ENCODE measurements at places on chromosomes 2 and 18.

DNA sequence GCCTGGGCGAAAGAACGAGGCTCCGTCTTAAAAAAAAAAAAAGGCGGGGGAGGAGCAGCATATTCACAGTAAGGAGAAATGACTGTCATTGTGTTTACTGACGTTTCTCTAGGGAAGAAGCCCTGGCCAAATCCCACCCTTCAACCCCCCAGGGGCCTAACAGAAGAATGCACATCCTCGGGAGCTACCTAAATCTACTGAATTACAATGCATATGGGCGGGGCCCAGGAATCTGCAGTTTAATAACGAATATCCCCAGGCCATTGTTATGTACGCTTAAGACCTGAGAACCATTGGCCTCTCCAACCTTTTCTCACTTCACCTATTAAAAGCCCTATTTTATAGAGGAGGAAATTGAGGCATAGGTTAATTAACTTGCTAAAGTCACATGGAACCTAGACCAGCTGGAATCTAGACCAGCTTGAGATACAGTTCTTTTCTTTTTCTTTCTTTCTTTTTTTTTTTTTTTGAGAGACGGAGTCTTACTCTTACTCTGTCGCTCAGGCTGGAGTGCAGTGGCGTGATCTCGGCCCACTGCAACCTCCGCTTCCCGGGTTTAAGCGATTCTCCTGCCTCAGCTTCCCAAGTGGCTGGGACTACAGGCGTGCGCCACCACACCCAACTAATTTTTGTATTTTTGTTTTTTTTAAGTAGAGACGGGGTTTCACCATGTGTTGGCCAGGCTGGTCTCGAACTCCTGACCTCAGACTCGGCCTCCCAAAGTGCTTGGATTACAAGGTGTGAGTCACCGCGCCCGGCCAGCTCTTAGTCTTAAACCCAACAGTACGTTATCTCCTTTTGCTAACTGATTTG is 708 bp upstream of the RIF1 start:
- no peak for DNase-seq

DNA sequence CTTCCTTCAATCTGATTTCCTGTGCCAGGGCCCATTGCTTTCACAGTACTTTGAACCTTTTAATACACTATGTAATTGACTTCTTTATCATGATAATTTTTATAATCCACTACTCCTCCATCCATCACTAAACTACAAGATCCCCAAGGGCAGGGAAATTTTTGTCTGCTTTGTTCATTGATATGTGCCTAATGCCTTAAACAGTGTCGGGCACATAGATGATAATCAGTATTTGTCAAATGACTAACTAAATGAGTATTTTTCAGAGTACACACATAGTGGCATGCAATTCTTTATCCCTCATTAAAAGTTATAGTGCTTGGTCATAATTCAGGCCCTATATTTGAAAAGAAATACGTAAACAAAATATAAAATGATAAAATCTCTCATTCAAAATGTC is 5.3 kb upstream of the STAMBP start:
- DNase-seq = no peak

GRCh38 chr2:168889635-168890005 is 610 bp downstream of the SPC25 start:
- no peak for DNase-seq

DNA sequence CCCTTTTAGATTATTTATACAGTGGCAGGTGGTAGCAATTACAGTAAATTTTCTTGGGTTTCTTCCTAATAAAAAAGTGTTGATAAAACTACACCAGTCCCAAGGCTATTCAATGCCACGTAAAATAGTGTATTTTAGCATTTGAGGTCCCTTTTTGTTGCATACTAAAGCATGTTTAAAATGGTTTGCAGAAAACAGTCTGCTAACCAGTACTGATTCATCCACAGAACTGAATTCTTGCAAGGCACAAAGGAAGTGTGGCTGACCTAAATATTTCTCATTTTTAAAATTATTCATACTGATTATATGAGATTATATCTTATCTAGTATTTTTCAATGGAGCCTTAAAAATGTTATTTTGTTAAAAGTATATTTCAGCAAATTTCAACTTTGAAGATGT is 98.1 kb downstream of the SMAD2 start:
- no peak for DNase-seq

GRCh38 chr2:101199251-101199791 is 48.1 kb upstream of the TBC1D8 start:
- DNase-seq = no peak

GRCh38 chr2:206616151-206616550 is 26.1 kb upstream of the FAM237A start:
- no peak for DNase-seq

DNA sequence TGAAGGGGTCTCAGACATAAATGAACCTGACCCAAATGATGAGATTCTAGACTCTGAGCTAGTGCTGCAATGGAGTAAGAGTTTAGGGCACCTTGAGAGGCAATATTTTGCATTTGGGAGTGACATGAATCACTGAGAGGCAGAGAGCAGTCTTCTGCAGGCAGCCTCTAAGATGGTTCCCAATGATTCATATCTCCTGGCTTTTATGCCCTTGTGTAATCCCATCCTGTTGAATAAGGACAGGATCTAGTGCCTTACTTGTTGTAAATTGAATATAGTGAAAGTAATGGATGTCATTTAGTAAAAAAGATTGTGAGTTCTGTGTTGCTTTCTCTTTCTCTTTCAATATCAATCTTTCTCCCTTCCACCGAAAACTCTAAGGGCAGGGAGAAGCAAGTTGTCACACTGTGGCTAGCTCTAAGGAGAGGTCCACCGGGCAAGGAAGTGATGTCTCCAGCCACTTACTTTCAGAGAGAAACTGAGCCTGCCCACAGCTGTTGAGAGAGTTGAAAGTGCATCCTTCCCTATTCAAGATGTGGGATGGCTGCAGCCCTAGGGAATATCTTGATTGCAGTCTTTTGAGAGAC is 144.7 kb downstream of the TRIB2 start:
- DNase-seq = no peak

GRCh38 chr2:98822301-98823164 is 91.6 kb upstream of the MGAT4A start:
- peak; percentile 34 for DNase-seq

- DNase-seq = no peak
Measured at GRCh38 chr2:226720948-226721347, 78.7 kb downstream of the IRS1 start.

DNA sequence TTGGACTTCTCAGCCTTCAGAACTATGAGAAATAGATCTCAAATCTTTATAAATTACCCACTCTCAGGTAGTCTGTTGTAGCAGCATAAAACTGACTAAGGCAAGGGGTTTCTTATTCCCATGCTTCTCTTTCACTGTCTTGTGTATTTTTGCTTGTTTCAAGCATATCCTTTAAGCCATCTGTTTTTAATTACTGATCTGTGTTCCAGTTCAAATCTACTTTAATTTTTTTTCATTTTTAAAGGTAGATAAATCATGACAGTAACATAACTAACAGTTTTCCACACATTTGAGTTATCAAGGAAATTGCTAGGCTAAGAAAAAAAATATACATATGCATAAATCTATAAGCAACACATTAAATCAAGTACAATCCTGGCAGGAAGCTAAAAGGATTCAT is 317.9 kb upstream of the TNP1 start:
- DNase-seq = no peak

GRCh38 chr18:46481048-46481846 is 175.8 kb downstream of the LOXHD1 start:
- DNase-seq = peak; percentile 15

DNA sequence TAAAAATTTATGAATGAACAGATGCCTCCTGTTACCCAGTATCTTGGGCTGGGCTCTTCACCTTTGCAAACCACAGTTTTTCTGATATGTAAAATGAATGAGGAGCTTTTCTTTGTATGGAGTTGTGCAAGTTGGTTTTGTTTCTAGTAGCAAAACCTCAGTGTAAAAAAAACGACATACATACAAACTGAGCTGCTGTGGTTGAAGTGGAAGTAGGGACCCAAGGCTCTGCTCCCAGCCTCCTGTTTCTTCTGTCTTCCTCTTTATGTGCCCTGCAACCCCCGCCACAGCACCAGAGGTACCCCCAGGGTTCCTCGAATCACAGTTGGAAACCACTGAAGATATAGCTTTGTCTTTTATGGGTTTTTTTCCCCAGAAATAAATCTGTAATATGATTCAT is 118.1 kb downstream of the MYO1B start:
- no peak for DNase-seq

- DNase-seq = no peak
Measured at GRCh38 chr18:79010802-79011201, 31.2 kb downstream of the SALL3 start.

DNA sequence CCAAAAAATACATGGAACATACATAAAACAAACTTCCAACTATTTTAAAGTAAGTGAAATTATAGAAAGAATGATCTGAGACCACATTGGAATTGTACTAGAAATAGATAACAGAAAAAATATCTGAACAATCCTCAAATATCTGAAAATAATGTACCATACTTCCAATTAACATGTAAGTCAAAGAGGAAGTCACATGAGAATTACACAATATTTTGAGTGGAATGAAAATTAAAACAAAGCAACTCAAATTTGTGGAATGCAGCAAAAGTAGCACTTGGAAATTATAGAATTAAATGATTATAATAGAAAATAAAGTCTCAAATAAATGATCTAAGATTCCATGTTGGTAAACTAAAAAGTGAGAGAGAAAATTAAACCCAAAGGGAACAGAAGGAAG is 38.3 kb upstream of the CTIF start:
- DNase-seq = no peak

GRCh38 chr2:238954841-238955591 is 107.1 kb downstream of the TWIST2 start:
- no peak for DNase-seq

DNA sequence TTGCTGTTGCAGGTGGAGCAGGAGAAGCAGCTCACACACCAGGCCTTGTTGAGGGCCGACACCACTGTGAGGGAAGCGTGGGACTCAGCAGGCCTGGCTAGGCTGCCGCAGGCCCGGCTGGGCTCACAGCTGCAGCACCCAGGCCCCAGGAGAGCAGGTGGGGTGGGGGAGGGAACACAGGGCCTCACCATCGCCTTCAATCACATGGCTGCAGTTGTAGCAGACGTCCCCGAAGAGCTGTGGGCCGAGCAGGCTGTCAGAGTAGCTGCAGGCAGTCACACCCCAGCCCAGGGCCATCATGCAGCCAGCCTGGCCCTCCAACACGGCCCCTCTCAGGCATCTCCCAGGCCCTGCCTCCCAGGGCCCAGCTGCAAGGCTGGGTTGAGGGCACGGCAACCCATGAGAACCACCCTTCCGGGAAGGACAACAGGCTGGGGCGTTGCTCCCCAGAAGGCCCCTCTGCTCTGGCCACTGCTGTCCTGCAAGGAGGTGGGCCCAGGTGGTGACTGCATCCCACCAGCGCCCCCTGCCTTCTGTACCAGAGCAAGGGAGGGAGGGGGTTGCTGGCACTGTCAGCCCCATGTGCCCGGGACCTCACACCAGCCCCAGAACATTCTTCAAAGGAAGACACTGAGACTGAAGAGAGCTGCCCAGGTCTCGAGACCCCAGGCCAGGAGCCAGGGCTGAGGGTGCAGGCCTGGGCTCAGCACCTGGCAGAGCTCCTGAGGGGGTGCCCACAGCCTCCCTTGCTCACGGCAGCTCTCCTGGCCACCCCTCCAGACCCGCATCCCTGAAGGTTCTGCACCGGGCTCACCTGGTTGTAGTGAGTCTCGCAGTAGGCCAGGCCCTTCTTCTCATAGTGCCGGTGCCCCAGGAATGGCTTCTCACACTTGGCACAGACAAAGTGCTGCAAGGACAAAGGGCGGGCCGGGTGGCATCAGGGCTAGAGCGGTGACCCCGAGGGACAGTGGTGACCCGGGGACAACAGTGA is 5.6 kb upstream of the GPR17 start:
- DNase-seq = no peak

GRCh38 chr2:232668805-232669444 is 28.2 kb upstream of the GIGYF2 start:
- DNase-seq = no peak

DNA sequence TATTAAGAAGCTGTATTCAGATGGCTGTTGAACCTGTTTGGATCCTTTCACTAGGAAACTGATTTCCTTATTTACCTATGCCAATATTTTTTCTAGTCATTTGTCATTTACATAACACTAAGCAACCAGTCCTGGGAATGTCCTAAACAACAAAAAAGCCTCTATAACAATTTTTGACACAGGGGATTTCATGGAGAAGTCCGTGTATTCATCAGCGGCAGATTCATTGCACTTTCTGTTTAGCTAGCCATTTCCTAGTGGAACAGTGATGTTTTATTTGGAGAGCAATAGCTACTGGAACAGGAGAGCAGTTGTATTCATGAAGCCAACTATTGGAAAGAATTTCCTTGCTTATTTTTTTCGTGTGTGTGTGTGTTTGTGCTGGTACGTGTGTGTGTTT is 604.3 kb upstream of the POU3F3 start:
- DNase-seq = no peak

- peak; percentile 95 for DNase-seq
Measured at GRCh38 chr2:202634556-202635427, at the start of gene FAM117B. TSS of gene FAM117B (plus strand) at chr2:202634969. CDS start at chr2:202635188, 219 bp downstream.

DNA sequence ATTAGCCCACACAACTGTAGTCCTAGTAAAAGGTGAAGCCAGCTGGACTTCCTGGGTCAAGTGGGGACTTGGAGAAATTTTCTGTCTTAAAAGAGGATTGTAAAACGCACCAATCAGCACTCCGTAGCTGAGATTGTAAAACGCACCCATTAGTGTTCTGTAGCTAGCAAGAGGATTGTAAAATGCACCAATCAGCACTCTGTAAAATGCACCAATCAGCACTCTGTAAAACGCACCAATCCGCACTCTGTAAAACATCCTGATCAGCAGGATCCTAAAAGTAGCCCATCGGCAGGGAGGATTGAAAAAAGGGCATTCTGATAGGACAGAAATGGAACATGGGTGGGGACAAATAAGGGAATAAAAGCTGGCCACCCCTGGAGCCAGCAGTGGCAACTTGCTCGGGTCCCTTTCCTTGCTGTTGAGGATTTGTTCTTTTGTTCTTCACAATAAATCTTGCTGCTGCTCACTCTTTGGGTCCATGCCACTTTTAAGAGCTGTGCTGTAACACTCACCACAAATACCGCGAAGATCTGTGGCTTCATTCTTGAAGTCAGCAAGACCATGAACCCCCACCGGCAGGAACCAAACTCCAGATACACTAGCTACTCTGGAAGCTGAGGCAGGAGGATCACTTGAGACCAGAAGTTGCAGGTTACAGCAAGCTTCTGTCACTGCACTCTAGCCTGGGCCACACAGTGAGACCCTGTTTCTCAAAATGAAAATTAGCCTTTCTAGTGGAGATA is 102.6 kb downstream of the HS6ST1 start:
- DNase-seq = no peak

- DNase-seq = no peak
Measured at GRCh38 chr2:16126517-16127275, 186.3 kb downstream of the MYCN start.

- no peak for DNase-seq
Measured at GRCh38 chr2:156320486-156321098, 11.9 kb downstream of the NR4A2 start.

- no peak for DNase-seq
Measured at GRCh38 chr2:42928692-42929545, 136.5 kb upstream of the HAAO start.

- DNase-seq = no peak
Measured at GRCh38 chr2:12060886-12061285, 314.5 kb downstream of the LPIN1 start.
